ENCODE measurements at places on chromosomes 13 and 19.

DNA sequence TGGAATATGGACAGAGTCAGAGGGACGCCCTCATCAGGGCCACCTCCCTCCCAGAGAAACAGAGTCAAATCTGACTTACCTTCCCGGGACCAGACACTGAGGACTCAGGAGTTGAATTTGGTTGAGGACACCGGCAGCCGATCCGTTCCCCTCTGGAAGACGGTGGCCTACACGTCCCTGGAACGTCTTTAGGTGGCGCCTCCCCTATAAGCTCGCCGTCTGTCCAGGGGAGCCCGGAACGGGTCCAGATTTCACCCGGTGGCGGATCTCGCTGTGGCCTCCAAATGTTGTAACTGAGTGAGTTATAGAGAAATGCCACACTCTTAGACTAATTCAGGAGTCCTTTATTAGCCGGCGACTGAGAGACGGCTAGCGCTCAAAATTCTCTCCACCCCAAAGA is 9.0 kb downstream of the TNFSF14 start:
- no peak for DNase-seq

- no peak for DNase-seq
Measured at GRCh38 chr19:5131031-5131505, 162.2 kb downstream of the KDM4B start.

GRCh38 chr13:39982745-39983144 is 327.3 kb downstream of the COG6 start:
- DNase-seq, result no peak

DNA sequence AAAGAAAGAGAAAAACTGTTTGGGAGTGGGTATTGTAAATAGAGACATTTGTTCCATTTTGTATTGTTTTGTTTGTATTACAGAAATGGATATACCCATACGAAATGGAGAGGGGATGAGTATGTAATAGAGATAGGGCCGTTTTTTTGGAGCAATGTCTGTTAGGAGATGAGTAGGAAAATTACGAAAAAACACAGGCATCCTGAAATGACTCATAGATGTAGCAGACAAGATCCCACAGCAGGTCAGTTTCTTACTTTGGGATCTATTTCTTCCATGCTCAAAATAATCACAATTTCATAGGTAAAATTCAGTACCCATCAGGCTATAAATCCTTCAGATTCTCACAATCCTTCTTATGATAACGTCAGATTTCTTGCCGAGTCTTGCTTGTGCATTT is 779.4 kb upstream of the SLITRK1 start:
- DNase-seq, result no peak

DNA sequence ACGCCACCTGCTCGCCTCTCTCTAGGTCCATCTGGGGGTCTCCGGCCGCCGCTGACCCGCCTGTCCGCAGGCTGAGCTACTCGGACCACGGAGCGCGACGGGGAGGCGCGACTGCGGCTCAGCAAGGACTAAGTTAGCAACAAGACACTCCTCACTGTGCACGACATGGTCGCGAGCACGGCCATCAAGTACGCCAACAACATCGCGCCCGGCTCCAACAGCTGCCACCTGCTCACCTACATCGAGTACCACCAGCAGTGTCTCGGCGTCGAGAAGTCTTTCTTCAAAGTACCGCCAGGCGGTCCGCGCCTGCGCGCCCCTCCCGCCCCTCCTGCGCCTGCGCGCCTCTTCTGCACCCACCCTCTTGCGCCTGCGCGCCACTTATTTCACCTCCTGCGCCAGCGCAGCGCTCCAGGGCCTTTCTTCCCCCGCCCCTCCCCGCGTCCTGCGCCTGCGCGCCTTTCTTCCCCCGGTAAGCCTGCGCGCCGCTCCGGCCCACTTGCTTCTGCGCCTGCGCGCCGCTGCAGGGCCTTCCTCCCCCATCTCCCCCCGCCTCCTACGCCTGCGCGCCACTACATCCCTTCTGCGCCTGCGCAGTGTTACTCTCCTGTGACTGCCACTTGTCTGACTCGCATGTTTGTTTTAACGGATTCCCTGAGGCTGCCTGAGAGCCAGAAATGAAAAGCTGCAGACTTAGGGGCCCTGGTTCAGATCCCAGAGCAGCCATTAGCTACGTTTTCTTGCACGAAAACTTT is 64.0 kb downstream of the ACSBG2 start:
- DNase-seq, result peak; percentile 99
